ENCODE measurements at places on chromosomes 1 and 21.

DNA sequence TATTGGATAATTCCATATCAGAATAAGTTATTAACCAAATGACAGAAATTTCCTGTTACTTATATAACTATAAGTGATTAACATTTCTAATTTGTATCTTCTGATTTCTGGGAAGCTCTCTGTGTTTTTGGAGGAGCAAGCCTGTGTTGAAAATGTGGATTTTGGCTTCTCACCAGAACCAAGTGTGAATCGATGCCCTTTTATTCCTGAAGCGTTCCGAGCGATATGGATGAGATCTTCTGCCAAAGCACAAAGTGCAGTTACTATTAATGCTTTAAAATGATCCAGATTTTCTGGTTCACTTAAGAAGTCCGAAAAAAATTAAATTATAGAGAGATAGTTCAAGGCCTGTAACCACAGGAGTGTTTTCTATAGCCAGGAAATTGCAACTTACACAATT is 22.8 kb downstream of the ALG14 start:
- DNase-seq = no peak

DNA sequence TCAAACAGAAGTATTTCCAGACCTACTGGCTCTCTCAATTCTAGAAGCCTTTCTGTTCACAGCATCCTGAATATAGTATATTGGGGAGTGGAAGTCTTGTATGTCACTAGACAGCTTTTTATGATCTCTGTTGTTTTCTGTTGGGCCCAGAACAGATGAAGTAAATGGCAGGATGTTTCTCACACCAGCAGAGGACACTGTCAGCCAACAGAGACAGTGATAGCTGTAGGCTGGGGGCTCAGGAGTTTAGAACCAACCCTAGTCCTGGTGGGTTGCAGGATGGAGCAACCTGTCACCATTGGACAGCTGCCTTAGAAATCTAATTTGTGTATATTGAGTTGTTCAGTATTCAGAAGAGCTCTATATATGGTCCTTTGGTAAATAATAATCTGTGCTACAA is 16.9 kb downstream of the AGO1 start:
- no peak for DNase-seq

GRCh38 chr1:100382657-100383056 is 30.4 kb downstream of the CDC14A start:
- DNase-seq = no peak

DNA sequence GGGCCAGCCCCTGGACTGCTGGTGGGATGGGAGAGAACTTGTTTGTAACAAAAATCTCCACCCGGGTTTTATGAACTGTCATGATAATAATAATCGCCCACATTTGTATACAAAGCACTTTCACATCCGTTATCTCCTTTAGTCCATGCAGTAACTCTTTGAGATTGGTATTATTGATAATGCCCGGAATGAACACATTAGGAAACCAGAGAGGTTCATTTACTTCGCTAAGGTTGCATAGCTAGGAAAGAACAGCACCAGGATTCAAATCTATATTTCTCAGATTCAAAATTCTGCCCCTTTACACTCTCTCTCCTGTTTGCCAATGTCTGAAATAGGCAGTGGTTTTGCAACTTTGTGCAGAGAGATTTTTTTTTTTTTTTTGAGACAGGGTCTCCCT is 131.4 kb downstream of the FOXD2 start:
- no peak for DNase-seq

DNA sequence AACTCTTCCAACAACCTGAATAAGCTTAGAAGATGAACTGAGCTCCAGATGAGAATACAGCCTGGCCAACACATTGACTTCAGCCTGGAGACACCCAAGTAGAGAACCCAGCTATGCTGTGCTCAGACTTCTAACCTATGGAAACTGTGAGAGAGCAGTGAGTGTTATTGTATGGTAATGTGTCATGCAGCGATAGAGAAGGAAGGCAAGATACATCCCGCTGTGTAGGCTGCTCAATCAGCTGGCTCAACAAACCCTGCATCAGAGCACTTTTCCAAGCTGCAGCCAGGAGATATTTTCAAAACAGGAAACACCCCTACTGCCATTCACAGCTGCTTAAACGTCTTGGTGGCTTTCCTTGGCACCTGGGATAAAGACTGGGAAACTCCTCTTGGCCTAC is 321.3 kb downstream of the SIPA1L2 start:
- DNase-seq = no peak

DNA sequence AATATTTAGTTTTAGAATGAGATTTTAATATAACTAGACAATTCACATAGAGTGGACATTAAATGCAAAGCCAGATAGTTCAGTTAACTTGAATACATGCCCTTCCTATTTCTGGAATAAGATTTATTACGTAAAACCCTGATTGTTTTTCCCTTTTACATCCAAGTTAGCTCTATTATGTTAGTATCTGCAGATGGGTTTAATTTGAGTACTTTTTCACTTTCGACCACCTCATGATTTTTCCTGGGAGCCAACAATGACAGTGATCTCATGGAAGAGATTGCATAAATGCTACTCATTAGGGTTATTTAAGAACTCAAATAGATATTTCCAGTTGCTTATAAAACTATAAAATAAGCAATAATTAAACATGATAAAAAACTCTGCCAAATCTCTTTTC is 199.4 kb upstream of the PTGFR start:
- DNase-seq = no peak

GRCh38 chr1:158053276-158053675 is 59.8 kb downstream of the KIRREL1 start:
- no peak for DNase-seq

- peak; percentile 79 for DNase-seq
Observed at GRCh38 chr1:165954940-165955339, 127.5 kb downstream of the UCK2 start.

- DNase-seq = no peak
Observed at GRCh38 chr1:202376247-202376646, 27.7 kb downstream of the PPP1R12B start.

DNA sequence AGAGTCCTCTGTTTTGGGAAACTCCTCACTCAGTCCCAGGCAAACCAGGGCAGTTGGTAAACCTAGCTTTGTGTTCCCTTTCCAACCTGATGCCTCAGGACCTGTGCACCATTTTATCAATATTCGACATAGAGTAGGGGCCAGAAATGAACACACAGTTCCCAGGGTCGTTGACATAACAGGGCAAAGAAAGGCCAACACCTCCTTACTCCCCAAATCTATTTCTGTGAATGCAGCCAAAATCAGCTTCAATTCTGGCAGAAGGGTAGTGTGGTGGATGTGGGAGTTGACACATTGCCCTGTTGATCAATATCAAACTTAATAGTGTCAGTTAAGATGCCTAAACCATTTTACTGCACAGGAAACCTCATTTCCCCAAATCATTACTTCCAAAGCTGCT is 104.6 kb upstream of the SPATA6 start:
- no peak for DNase-seq

- DNase-seq = no peak
Observed at GRCh38 chr1:173383351-173383750, 93.8 kb upstream of the PRDX6 start.

All from tongue (tissue), 3 donors.